ENCODE measurements at places on chromosomes 6 and 20. TPM values are rescaled to one million over a fixed set of nuclear protein-coding genes. Genes with fewer than 3 reads are reported as not detected.

CSTF1 gene
- 22.8 TPM for total RNA-seq

TSBP1 gene
- total RNA-seq = not detected

ID1 gene
- total RNA-seq = 156 TPM

MRPL2 gene
- total RNA-seq = 90.7 TPM

GHRH gene
- not detected for total RNA-seq

CDS2 gene
- total RNA-seq = 83.0 TPM

SNHG17 gene
- 7.0 TPM for total RNA-seq

WFDC12 gene
- total RNA-seq = not detected

ENTPD6 gene
- 114 TPM for total RNA-seq

ABHD16B gene
- total RNA-seq = not detected

KIAA1755 gene
- total RNA-seq = 5.9 TPM

DNA sequence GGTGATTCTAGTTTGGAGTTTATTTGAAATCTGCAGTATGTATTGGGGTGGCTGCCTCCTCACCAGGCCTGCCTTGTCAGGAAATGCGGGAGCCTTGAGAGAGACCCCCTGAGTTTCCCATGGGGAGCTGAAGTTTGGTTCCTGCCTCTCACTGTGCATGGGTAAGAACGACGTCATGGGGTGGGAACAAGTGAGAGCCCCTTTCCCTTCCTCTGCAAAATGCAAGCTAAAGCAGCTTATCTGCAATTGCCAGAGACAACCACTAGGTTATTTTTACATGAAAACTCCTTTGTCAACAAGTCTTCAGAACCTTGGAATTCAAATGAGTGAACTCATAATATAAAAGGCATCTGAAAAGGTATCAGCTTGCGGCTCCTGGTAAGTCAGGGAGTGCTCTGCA, 58.4 kb downstream of the TMEM170B start:
- no peak for DNase-seq

DNA sequence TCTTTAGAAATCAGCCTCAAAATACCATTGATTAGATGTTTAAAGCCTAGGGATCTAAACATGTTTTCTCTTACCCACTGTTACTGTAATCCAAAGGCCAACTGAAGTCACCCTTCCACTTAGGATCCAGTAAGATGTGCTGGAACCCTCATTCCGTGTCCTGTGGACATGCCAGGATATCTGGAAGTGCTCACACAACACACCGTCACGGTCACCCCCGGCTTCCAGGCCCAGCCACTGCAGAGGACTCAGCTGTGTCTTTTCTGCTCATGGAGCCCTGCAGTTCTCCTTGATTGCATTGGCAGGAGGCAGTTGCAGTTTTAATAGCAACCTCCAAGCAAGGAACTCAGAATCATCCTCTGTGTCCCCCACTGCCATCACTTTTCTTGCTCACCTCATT, 93.3 kb downstream of the CAP2 start:
- peak; percentile 23 for DNase-seq

DNA sequence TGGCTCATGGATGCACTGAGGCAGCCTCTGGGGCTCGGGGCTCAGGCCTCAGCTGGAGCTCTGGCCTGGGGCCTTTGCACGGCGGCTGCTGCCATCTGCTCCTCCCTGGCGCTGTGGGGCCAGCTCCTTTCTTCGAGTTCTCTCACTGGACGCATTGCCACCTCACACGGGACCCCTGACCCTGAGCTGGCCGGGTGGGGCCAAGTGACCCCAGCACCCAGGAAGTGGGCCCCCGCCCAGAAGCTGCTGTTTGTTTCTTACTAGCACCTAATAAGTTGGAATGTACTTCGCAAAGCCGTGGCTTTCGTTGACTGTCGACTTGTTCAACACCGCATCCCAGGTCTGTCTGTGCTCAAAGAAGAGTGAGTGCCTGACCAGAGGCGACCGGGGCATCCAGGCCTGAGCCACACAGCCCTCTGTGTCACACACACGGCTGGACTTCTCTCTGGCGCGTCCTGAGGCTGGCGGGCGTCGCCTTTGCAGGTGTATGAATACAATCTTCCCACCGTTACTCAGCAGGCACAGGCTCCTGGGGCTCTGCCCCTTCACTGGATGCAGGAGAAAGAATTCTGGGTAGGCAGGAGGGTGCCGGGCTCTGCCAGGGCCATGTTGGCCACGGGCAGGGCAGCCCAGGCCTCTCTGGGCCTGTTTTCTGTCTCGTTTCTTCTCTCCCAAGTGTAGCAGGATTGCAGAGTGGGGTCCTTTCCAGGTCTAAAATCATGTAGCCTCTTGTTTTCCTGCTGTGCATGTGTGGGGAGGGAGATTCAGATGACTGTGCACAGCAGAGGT, 112.9 kb downstream of the DLL1 start:
- DNase-seq = no peak

DNA sequence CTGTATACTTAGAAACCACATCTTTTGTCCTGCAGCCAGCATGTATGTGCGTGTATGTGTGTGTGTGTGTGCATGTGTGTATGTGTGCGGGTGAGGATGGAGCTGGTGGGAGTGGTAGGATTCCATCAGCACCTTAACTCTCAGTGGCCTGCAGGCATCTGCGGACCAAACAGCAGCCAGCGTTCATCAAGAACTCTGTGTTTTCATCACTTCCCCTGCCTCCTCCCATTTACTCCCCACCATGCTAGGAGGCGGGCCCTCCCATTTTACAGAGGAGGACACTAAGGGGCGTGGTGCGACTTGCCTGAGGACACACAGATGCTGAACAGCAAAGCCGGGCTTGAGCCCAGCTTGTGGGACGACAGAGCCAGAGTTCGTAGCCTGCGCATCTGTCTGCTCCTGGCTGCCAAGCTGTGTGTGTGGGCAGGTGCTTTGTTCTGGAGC, 8.9 kb downstream of the VSTM2L start:
- no peak for DNase-seq

GRCh38 chr6:87350516-87350915, 5.9 kb downstream of the C6orf163 start:
- DNase-seq = no peak

- DNase-seq = no peak
Measured at GRCh38 chr6:121823437-121823851, 388.0 kb downstream of the GJA1 start.

DNA sequence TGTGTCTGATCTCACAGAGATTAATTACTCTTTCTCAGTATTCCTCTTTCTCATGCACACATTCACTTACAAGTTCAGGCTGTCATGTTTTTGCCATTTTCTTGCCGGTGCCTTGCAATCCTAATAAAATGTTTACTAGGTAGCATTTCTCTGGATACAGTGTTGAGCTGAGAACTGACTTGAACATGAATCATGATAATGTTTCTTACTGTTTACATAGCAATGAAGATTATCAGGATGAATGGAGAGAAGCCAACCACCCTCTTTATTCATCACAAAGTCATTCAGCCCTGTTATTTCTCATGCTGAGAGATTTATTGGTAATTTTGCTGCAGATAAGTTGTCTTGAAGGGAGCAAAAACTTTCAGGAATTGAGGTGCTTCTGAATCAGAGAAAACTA, 185.5 kb upstream of the ECI2 start:
- no peak for DNase-seq

DNA sequence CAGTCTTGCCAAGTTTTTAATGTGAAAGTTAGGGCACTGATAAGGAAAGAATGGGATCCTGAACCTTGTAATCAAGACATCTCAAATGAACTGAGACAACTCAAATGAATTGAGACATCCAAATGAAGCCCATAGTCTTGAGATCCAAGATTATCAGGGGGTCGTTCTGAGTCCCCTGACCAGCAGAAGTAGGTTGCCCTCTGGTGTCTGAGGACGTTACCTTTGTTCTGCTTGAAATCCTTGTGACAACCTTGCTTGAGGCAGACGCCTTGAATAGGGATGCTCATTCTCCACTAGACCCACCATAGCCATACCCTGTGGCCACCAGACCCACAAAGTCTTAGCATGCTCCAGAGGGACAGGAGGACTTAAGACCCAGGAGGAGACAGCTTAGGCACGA, 37.7 kb downstream of the ZBTB9 start:
- no peak for DNase-seq

DNA sequence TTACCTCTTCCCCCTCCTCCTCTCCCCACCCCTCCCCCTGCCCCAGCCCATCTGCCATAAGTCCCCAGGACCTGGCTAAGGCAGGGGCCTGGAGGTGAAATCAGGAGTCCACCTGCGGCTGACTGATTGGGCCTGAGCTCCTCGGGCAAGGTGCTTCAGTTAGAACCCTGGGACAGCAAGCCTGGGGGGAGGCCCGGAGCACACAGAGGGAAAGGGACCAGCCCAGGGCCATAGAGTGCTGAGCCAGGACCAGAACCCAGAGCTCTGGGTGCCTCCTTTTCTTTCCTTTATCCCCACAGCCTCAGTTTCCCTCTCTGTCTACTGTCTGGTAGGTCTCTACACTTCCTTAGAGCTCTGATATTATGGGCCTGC, 35.7 kb upstream of the VEGFA start:
- DNase-seq = no peak

- no peak for DNase-seq
Measured at GRCh38 chr20:44206132-44206531, 4.4 kb downstream of the OSER1 start.

- no peak for DNase-seq
Measured at GRCh38 chr6:4861564-4861963, 85.4 kb downstream of the CDYL start.

- no peak for DNase-seq
Measured at GRCh38 chr6:26350858-26351543, 14.0 kb upstream of the BTN3A2 start.

DNA sequence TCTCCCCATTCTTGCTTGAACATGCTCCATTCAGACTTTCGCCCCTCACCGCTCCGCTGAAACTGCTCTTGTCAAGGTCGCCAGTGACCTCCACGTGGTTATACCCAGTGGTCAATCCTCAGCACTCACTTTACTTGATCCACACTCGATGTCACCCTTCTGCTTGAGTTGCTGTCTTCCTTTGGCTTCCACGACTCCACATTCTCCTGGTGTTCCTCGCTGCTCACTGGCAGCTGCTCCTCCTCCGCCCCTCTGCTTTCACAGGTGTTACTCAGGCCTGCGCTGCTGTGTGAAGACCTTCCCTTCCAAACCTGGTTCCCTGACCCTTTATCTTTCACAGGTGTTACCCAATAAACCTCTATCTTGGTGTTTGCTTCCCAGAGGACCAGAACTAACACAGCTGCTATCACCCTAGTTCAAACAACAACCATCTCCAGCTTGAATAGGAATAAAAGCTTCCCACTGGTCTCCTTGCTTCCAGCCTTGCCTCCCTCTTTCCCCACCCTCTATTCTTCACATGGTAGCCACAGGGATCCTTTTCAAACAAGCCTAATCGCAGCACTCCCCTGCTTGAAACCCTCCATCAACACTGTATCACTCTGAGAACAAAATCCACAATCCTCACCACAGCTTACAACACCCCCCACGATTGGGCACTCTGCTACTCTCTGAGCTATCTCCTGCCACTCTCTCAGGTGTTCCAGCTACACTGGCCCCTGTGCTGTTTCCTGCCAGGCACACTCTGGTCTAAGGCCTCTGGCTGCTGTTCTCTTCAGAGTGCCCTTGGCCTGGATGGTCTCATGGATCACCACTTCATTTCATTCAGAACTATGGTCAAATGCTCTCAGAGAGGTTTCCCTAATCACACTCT, 10.7 kb downstream of the PPIL1 start:
- DNase-seq = no peak

GRCh38 chr20:38294076-38294591, 9.8 kb upstream of the BPI start:
- no peak for DNase-seq

DNA sequence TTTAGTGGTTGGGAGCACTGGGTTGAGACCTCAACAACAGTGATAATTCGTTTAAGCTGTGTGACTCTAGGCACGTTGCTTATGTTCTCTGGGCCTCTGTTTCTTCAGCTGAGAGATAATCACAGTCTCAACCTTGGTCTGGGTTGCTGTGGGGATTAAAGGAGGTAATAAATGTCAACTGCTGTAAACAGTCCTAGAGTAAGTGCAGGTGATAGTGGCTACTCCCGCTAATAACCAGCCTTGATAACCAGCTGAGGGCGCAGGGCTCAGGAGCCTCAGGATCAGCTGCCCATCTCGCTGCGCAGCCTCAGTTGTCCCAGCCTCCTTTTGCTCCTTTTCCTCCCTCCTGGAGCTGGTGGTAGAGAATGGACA, 58.0 kb downstream of the JARID2 start:
- DNase-seq = no peak

- DNase-seq = no peak
Measured at GRCh38 chr6:20699402-20699801, 165.1 kb downstream of the CDKAL1 start.

DNA sequence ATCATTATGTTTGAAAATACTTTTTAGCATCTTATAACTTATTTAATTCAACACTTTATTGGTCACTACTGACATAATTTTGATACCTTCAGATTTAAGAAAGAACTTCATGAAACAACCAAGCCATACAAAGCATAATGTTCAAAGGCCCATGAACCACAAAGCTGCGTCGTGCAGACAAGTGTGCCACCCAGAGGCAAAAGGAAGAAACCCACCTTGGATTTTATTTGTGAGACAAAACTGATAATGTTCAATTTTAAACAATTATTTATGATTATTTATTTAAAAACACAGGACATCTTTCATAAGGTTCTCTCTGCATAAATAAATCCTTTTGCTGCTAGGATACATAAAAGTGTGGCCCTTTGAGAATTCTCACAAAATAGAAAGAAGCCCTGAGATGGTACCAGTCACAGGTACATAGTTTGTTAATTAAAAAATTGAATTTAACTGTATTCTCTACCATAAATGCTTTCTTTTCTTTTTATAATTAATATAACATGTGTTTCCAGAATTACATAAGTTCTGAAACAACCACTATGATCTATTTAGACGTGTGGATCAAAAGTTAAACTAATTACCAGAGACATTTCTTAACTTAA, 143.7 kb downstream of the RALGAPA2 start:
- no peak for DNase-seq

DNA sequence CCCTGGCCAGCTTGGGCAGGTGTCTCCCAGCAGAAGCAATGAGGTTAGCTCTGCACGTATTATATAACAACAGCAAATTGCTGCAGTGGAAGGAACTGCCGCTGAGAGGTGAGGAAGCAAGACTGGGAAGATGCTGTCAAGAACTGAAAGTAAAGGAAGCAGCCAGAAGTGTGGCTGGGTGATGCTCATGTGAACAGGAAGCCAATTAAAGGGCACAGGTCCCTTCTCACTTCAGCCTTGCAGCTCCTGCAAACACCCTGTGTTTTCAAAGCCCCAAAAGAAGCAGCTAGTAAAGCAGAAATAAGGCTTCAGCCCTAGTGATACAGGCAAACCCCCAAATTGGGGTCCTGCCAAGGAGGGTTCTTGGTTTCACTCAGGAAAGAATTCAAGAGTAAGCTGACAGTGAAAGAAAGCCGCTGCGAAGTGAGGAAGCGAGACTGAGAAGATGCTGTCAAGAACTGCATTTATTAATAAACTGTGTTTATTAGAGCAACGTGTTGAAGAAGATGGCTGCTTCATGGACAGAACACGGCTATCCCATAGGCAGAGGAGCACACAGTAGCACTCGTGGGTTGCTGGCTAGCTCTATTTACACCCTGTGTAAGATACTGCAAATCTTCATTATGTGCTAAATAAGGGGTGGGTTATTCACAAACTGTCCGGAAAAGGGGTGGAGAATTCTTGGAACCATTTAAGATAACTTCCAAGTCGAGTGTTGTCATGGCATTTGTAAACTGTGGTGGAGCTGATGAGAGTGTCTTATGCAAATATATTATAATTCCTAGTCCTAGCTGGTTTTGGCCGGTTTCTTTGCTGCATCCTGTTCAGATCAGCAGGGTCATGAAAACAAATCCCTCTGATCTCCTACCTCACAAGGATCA, 152.2 kb downstream of the LINC00237 start:
- no peak for DNase-seq

- no peak for DNase-seq
Measured at GRCh38 chr6:22208026-22208425, 88.8 kb downstream of the PRL start.

Measured in heart right ventricle (tissue), 16 donors.